ENCODE measurements at places on chromosomes 11 and 22.

DNA sequence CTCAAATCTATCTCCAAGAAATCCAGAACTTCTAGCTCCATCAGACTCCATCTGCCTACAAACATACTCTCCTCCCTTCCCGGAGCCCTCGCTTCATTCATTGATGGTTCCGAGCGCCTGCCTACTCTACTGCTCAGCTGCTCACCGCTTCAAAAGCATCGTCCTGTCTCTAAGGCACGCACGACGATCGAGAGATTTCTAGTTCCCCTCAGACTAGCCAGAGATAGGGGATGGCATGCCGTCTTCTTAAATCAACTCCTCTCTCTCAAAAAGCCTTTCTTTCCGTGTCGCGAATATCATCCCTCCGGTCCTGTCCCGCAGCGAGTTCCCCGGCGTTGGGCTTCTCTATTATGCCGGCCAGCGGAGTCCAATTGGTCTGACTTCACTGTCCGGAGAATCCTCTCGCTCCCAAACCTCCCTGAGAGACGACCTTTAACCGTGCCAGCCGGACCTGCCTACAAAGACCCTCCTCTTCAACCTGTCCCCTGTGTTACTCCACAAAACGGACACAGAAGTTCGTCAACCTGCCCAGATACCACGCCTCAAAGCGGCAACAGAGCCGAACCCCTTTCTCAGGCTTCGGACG, 592 bp downstream of the EEF1G start:
- no peak for DNase-seq

GRCh38 chr11:130464291-130464812, 15.9 kb downstream of the ADAMTS15 start:
- DNase-seq = no peak

DNA sequence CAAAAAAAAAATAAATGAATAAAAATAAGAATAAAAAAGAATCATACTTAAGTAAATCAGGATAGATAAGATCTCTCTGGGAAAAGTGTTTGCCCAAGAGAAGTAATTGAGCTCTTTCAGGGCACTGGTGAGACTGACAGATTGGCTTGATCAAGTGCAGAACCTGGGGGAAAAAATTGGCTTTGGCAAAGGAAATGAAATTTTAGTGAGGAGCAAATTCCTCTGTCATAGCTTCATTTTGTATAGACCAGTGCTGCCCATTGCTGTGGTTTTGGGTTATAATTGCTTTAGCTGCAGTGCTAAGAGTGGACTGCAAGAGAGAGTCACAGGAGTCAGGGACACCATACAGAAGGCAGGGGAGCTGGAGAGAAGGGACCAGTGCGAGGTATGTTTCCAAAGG, 35.7 kb downstream of the SFI1 start:
- DNase-seq = no peak

GRCh38 chr11:134780486-134781147, 368.6 kb upstream of the B3GAT1 start:
- no peak for DNase-seq

DNA sequence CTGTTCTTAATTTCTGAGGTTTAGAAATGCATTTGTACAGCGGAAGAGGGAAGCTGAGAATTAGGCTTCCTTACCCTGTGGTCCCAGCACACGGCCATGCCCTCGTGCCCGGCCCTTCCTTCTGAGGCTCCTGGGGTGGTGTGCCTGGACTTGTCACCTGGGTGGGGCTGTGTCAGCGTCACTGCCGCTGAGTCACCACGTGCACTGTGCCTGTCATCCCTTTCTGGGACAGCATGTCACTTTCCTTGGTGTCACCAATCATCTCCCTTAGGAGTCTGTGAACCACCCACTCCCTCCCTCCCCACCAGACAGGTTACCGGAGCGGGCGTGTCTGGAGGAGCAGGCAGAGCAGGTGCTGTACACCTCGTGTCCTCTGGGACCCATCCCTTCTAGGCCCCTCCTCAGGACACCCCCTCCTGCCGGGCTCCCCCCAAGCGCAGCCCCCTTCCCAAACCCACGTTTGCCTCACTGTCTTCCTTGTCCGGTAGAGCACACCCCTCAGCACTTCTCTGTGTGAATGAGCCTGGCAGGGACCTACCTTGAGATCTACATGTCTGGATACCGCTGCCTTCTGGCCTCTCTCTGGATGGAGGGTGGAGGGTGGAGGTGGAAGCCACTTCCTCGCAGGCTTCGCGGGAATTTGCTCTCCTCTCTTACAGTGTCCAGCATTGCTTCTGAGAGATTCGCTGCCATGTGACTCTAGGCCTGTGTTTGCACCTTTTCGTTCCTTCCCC, 367.6 kb downstream of the TBC1D22A start:
- DNase-seq = no peak

GRCh38 chr11:501683-502287, 5.3 kb downstream of the RNH1 start:
- DNase-seq = no peak

Data from HAP-1 (cell line).